CMK (cell line): ENCODE measurements at places on chromosomes 1 and 21.

- no peak for DNase-seq
These were observed 260.7 kb upstream of the BRINP3 start for GRCh38 chr1:190738317-190738716.

DNA sequence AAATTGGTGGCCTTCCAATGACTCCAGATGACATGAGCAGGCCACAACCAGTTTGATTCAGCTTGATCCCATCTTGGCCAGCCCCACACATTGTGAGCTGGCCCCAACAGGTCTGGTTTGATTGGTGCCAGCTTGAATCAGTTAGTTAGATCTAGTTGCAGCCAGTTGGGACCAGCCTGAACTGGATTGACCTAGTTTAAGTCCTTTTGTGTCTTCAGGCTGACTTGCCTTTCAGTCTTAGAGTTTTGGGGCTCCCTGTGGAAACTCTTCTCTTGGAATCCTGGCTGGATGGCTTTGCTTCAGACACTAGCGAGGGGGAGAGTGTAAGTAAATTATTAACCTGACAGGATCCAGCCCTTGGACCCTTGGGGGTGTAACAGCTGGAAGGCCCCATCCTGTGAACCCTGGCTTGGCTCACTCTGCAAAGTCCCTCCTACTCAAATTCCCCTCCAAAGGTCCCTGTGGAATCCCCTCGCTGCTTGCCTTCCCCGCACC, 36.2 kb upstream of the POU3F1 start:
- no peak for DNase-seq

DNA sequence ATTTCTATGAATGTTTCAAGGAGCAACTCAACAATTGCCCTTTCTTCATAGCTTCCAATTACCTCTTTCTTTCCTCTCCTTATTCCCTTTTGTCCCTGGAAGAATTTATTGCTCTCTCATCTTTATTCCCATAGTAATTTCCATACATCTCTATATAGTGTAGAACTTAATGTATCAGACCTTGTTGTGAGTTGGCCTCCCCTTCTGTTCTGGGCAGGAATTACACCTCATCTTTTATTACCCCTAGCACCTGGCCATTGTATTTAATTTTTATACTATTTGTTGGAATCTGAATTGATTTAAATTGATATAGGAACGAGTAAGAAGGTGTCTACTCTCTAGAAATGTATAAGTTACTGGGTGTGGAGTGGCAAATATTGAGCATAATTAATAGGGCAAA, 114.5 kb downstream of the CACHD1 start:
- DNase-seq = no peak

GRCh38 chr1:239387304-239388158, 1.2 kb downstream of the CHRM3 start:
- no peak for DNase-seq

DNA sequence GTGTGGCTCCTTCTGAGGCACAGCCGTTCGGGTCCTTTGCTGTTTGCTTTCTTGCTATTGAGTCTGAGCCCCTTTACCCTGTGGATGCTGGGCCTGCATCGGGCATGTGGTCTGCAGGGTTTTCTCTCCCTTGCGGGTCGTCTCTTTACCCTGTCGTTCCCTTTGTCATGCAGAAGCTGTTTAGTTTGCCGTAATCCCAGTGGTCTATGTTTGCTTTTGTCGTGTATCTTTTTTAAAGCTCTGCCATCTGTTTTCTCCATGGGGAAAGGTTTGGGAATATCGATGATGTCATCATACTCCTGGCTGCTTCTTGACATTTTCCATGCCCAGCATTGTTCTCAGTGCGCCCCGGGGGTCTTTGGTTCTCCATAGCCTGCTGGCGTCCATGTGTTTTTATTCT, 68.2 kb downstream of the AGPAT3 start:
- DNase-seq = no peak

- no peak for DNase-seq
These were observed 930.5 kb downstream of the ADGRL2 start for GRCh38 chr1:82731216-82731615.

DNA sequence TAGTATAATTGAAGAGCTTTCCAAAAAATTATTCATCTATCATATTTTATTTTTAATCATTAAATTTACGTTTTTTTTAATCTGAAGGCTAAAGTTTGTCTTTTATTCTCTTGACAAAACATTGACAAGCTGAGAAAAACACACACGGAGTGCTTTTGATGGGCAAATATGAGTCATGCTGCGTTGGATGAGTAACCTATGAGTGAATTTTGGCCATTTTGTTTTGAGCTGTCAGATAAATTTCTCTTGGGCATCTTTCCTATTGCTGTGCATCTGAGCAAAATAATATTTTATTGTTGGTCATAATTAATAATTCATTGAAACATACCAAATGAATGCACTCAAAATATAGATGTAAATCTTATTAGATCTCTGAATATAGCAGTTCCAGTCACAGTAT, 1144.1 kb upstream of the ADGRL2 start:
- no peak for DNase-seq

GRCh38 chr1:184562806-184563205, 176.0 kb downstream of the C1orf21 start:
- no peak for DNase-seq
